ENCODE measurements at places on chromosomes 7 and 10. TPM values are rescaled to one million over a fixed set of nuclear protein-coding genes. Genes with fewer than 3 reads are reported as not detected.

- DNase-seq: no peak
Observed at GRCh38 chr10:23146258-23146657, 45.9 kb upstream of the PTF1A start.

DNA sequence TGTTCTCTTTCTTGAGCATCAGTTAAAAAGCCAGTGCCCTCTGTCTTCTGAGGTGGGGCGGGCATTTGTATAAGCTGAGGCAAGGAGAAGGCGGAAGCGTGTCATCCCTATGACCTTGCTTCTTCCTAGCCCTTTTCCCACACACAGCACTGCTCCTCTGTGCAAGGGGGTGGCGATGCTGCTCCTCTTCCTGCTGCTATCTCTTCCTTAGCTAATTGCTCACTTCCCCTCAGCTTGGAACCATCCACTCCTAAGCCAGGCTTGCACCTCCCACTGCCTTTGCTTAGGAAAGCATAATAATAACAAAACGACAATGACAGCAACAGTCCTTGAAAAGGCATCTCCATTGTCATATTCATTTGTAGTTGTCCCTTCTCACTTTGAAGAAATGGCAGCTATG lies 366.9 kb downstream of the PHTF2 start:
- no peak for DNase-seq

- no peak for DNase-seq
Observed at GRCh38 chr10:120131183-120131582, 238.7 kb downstream of the SEC23IP start.

DNA sequence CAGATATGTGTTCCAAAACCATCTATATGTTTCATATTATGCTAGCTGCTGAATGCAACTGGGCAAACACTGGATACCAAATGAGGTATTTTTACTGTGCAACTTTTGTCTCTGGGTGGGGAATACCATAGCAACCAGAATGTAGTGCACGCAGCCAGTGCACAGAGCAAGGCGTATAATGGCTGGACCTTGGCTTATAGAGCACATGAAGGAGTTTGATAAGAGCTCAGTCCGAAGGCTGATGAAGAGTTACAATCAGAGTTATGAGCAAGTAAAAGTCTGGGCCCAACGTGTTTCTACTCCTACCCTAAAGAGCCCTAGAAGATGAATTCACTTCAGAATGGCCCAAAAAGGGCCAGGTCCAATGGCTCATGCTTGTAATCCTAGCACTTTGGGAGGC lies 82.2 kb downstream of the MET start:
- DNase-seq: no peak

- DNase-seq: no peak
Observed at GRCh38 chr7:151607464-151607867, 87.8 kb upstream of the RHEB start.

DNA sequence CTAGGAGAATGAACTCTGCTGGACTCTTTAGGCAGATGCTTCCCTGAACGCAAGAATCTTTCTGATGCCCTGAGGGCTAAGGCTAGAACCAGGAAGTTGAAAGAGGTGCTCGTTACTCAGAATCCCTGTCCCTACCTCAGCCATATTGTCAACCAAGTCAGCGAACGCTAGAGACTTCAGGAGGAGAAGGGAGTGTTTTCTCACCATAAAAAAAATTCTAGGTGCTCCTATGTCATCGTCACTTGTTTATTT lies 359.4 kb downstream of the PRPF18 start:
- no peak for DNase-seq

- no peak for DNase-seq
Observed at GRCh38 chr7:91717681-91718470, 162.6 kb downstream of the MTERF1 start.

DNA sequence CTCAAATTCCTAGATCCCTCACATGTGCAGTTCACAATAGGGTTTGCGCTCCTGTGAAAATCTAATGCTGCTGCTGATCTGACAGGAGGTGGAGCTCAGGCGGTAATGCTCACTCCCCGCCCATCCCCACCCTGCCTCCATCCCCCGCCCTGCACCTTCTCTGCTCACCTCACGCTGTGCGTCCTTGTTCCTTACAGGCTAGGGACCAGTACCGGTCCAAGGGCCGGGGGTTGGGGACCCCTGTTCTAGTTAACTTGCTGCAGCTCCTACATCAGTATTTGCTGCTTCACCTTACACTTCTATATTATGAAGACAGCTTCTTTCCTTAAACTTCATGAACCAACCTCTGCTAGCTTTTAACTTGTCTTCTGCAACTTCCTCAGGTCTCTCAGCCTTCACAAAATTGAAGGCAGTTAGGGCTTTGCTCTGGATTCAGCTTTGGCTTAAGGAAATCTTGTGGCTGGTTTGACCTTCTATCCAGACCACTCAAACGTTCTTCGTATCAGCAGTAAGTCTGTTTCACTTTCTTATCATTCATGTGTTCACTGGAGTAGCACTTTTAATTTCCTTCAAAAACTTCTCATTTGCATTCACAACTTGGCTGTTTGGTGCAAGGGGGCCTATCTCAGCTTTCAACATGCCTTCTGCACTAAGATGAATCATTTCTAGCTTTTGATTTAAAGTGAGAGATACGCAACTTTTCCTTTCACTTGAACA lies 1.7 kb upstream of the TNKS2 start:
- no peak for DNase-seq

The ZSWIM8 gene
- polyA plus RNA-seq: 58.3 TPM

- no peak for DNase-seq
Observed at GRCh38 chr10:124459395-124459794, 2.2 kb upstream of the LHPP start.

Measured in AG04450 (cell line).